Dermis microvascular lymphatic vessel endothelial cell (primary cell): ENCODE measurements at places on chromosomes 4 and X. TPM values are rescaled to one million over a fixed set of nuclear protein-coding genes. Genes with fewer than 3 reads are reported as not detected.

SLC7A11 gene
- 6.4 and 17.3 TPM in 2 replicates for total RNA-seq

GRCh38 chr4:185656467-185656931 is 121.2 kb upstream of the PDLIM3 start:
- DNase-seq: no peak

DNA sequence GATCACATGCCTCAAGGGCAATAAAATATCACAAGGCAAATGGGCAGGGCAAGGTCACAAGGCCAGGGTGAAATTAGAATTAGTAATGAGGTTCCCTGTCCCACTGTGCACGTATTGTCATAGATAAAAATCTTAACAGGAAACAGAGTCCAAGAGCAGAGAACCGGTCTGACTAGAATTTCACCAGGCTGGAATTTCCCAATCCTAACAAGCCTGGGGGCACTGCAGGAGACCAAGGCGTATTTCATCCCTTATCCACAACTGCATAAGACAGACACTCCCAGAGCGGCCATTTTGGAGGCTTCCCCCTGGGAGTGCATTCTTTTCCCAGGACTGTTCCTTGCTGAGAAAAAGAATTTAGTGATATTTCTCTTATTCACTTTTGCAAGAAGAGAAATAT is 25.9 kb upstream of the PRDM5 start:
- no peak for DNase-seq

ADAMTS3 gene
- total RNA-seq: 0.63 and 0.90 TPM in 2 replicates

GRCh38 chr4:28391877-28392276 is 1531.2 kb downstream of the STIM2 start:
- no peak for DNase-seq
